Activated CD4-positive, alpha-beta T cell treated with anti-CD3 and anti-CD28 coated beads for 1 hour (primary cell): ENCODE measurements at places on chromosomes 2 and 18.

GRCh38 chr2:1915196-1915595 lies 170.9 kb upstream of the PXDN start:
- no peak for DNase-seq

DNA sequence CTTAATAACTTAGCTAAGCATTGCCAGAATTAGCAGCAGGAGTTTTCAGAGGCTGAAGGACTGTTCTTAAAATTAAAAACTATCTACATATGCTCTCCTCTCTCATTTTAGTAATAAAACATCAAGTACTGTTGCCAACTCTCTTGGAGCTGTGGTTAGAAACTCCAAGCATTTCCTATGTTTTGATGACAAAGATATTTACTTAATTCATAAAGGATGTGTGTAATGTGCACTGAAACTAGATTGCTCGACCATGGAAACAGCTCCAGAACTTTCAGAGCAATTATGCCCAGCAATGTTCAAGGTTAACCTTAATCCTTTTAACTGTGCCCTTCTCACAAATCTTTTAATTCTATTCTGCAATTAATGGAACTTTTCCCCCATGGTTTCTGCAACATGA lies 8.4 kb downstream of the GRP start:
- no peak for DNase-seq

DNA sequence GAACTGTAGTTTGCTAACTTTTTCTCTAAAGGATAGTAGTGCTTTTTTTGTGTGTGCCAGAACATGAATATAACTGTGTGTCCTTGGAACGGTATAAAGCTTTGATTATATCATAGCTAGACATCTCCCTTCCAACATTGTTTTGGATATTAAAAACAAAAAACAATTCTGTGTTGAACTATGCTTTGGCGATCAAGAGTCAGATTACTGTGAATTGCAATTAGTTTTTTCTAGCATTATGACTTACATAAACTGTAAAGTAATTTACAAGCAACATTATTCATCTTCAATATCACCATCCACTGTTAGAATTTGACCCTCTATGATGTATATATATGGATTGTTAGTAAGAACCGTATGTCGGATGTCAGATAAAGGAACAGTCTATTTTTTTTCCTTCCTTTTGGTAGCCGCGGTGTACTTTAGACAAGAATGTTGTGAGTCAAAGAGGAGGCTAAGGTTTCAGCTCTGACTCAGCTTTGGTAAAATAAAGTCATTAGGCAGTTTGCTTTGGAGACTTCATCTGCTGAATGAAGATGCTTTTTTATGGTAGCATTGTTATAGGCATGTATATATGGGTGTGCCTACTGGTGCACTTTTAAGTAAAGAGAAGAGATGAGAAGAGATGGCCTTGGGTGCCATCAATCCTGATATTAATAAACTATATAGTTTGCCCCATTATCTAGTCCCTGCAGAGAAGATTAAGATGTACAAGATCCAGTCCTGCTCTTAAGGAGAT lies 76.4 kb downstream of the LTBP1 start:
- no peak for DNase-seq

DNA sequence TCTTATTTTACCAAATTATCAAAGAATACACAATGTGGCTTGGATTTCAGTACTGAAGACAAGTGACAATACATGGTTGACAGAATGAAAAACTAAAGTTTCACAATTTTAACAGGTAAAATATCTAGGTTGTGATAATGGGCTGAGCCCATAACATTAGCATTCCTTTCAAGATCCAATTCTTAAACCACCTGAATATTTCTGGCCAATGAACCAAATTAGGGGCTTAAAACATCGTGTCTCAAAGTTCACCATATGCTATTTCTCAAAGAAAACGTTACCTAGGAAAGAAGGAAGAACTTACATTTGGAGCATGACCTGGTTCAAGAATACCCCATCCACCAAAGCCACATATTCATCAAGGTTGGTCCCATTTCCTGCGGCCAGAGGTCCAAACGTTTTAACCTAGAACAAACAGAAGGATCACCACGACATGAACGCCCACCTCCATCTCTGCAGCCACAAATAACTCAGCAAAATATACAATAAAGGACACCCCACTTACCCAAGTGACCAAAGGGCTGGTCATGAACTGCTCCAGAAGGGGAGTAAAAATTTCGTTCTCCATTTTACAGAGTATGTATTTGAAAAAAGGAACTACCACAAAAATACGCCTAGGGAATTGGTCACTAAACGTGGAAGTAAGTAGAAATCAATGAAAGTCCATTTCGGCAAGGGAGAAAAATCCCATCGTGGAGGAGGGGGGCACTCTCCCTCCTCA lies 984 bp downstream of the CCDC88A start:
- no peak for DNase-seq

DNA sequence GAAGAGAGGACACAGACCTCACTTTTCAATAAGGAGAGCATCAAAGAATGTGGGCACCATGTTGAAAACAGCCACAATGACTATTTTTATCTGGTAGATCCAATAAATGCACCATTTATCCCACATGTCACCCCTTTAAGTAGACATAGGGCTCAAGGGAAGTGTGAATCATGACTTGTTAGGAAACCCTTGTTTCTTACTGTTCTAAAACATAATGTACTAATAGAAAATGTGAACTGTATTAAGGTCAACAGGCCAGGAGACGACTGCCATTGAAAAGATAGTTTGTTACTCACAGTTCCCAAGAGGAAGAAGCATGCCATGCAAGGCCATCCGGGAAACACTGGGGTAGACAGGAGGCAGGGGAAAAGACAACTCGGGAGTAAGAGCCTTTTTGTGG lies 137.7 kb downstream of the EN1 start:
- DNase-seq: no peak
